Stimulated activated CD8-positive, alpha-beta memory T cell treated with anti-CD3 and anti-CD28 coated beads, Interleukin-4, amount 100 ng/mL, for 24 hours (primary cell): ENCODE measurements at places on chromosomes 13 and 19.

GRCh38 chr13:41648314-41648935 lies 191.1 kb downstream of the RGCC start:
- no peak for DNase-seq

GRCh38 chr13:58617880-58618665 lies 986.5 kb downstream of the PCDH17 start:
- no peak for DNase-seq

GRCh38 chr19:30168760-30169159 lies 203.4 kb upstream of the ZNF536 start:
- DNase-seq = no peak

GRCh38 chr19:489418-490196 lies 6.7 kb upstream of the MADCAM1 start:
- no peak for DNase-seq

DNA sequence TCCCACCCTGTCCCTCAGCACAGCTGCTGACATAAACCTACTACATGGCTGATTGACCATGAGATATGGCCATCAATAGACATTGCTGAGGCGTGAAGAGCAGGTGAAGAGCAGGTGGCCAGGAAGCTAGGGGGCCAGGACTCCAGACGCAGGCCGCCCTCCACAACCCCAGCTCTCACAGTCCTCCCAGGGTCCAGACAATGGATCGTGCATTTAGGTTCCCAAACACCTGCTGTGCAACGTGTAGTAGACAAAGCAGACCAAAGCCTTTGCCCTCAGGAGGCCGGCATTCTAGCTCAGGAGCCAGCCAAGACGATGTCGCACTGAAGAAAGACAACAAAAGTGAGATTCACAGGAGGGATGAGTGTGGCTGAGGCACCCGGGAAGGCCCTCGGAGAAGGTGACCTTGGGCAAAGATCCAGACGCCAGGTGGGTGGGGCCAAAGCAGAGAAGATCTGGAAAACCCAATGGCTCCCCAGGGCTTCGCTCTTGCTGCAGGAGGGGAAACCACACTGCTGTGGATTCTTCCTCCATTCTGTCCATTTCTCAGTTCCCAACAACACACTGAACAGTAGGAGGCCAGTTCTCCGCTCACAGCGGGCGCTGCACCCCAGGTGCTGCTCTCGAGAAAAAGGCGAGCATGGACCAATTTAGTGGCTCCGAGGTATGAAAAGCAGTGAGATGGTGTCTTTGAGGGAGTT lies 1.4 kb downstream of the FFAR1 start:
- DNase-seq = no peak

DNA sequence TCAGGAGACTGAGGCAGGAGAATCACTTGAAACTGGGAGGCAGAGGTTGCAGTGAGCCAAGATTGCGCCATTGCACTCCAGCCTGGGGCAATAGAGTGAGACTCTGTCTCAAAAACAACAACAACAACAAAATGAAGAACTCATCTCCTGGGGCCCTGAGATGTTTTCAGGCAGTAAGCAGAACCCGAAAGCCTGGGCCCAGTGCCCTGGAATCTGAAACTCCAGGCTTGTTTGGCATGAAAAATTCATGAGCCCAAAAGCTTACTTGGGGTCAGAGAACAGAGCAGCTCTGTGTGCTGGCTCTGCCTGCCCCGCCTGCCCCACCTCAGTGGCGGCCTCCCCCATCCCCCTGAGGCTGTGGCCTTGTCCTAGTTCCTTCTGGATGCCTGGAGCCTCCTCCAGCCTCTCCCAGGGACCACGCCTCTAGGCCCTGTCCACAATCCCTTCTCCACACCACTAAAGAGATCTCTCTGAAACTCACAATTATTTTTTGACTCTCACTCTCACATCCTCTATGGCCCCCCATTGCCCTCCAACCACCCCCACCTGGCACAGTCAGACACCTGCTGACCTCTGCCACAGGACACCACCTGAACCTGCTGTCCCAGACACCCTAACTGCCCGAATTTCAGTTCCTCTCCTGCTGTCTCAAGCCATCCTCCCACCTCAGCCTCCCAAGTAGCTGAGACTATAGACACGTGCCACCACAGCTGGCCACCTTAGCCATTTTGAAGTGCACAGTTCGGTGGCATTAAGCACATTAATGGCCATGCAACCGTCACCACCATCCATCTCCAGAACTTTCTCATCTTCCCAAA lies 6.9 kb upstream of the AP1M2 start:
- DNase-seq = no peak

GRCh38 chr19:16569609-16570320 lies 2.5 kb downstream of the SLC35E1 start:
- DNase-seq = no peak

- no peak for DNase-seq
Measured at GRCh38 chr13:66887088-66887487, 343.0 kb downstream of the PCDH9 start.
